ENCODE measurements at places on chromosomes 3 and 15.

DNA sequence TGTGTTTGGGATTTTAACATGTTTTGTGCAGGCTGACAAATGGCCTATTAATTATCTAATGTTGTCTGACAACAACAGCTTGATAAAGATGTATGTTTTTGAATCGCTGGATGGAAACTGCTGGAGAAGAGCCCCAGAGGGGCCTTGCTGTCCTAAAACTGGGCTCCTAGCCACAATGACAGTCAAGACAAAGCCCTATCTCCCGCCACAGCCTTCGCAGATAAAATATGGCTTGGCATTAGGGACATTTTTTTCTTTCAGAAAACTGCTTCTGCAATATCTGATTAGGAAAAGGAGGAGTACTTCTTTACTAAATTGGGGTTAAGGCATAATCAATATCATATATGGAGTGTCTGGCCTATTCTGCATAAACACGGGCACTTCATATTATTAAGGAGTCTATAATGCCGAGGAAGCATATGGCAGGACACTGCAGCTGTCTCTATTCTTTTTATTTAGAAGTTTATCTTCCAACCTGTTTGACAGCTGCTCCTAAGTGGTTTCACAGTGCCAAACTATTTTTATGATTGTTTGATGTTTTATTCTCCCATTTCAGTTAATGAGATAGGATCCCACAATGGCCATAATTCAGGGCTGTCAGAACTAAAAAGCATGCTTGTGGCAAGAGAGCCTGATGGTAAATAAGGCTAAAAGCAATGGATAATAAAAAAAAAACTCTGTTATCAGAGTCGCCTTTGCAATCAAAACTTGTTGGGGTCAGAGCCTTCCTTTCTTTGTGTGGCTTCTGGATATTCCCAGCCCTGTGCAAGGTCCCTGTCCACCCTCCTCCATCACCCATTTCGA lies 210.1 kb downstream of the MECOM start:
- DNase-seq = no peak

DNA sequence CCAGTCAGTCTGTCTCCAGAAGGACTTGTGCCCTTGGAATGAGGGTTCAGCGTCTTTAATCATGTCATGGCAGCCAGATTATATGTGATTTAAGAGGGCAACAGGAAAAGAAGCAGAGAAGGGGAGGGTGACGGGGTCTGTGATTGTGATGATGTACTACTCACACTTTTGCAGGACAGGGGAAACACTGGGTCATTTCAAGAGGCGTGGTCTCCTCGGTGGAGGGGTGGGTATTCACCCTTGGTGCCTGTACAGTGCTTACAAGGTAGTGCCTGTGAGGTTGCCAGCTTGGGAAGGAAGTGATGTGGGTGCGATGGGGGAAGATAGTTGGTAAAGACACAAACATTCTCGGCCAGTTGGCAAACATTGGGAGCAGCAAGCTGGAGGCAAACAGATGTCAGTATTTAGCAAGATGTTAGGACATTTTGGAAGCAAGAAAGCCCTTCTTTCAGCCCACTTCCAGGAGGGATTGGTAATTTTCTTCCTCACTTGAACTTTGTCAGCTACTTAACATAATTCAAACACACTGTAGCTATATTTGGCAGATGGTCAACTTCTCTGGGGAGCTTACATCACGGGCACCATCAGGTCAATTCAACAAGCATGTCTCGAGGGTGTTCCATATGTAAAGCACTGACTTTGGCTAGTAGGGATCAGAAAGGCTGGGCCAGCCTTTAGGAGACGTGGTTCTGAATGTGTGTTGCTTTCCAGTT lies 71.4 kb upstream of the ROPN1 start:
- no peak for DNase-seq

GRCh38 chr3:16929311-16929710 lies 44.6 kb downstream of the PLCL2 start:
- DNase-seq = no peak

GRCh38 chr15:31328969-31329639 lies 2.5 kb downstream of the KLF13 start:
- peak; percentile 58 for DNase-seq

- no peak for DNase-seq
These were observed 236.9 kb upstream of the TRIM42 start for GRCh38 chr3:140441006-140441405.

GRCh38 chr3:160225176-160226025 lies at the start of gene C3orf80:
C3orf80 (plus strand) TSS chr3:160225422; CDS start chr3:160225636, 214 bp downstream.
- peak; percentile 55 for DNase-seq

GRCh38 chr3:23764407-23764806 lies 41.3 kb upstream of the UBE2E1 start:
- DNase-seq = no peak

- DNase-seq = no peak
These were observed 512 bp downstream of the IQCF5 start for GRCh38 chr3:51874889-51875288.

- DNase-seq = no peak
These were observed 576 bp upstream of the MB21D2 start for GRCh38 chr3:192918275-192918588.

- peak; percentile 0 for DNase-seq
These were observed 4.5 kb upstream of the IP6K1 start for GRCh38 chr3:49790626-49791411.

GRCh38 chr3:190401963-190402362 lies 14.0 kb downstream of the CLDN16 start:
- no peak for DNase-seq

- DNase-seq = no peak
These were observed 9.4 kb upstream of the SUMF1 start for GRCh38 chr3:4476496-4476895.

DNA sequence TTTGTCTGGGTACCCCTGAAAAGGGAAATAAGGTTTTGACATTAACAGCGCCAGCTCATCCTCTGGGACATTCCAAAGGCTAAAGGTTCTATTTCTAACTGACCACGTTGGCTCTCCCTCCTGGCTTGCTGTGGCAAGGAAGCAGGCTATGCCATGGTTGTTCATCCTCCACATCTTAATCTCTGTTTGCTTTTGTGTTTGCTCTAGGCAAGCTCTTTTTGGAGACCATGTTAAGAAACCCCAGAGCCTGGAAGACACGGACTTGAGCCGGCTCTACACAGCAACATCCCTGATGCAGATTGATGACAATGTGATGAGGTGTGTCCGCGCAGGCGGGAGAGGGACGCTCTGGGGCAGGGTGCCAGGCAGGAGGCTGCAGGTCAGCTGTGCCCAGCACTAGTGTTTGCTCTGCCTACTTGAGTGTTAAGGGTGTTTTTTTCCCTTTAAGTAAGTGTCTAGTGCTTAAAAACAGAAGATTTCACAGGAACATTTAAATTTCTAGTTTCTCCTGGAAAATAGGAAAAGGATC lies 33.3 kb downstream of the RLBP1 start:
- no peak for DNase-seq

DNA sequence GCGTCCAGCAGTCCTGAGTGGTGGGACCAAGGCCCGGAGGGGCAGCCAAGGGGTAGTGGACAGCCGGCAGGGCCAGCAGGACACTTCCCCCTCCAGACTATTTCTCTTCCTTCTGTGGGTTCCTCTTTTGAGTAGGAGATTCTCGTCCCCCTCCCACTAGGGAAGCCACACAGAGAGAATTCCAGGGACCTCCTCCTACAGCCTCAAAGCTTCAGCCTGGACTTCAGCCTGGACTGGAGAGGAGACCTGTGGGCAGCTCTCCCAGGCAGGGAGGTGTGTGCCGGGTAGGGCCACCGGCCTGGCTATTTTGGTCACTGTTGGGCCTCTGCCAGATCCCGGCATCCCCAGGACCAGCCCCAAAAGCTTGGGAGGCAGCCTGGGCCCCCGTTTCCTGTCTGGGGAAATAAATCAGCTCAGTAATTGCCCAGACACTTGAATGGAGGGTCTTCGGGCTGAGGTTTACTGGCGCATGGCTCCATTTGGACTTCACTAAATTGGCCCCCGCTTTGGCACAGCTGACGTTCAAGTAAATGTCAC lies 1.3 kb downstream of the SLC6A6 start:
- DNase-seq = no peak

DNA sequence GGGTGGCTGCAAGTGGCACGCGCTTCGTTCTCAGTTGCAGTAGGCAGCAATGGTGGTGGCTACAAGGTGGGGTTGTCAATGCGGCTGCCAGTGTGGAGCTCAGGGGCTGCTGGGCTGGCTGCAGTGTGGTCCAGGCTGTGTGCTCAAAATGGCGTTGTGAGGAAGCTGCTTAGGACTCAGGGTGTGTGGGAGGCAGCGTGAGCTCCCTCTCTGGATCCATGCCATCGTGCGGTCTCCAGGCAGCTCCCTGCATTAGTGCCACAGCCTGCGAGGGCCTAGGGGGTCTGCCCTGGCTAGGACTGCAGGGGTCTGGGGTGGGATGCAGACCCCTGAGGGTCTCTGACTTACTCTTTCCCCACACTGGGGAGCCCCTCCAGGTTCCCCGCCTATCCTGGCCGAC lies 397.2 kb downstream of the OCA2 start:
- DNase-seq = no peak

DNA sequence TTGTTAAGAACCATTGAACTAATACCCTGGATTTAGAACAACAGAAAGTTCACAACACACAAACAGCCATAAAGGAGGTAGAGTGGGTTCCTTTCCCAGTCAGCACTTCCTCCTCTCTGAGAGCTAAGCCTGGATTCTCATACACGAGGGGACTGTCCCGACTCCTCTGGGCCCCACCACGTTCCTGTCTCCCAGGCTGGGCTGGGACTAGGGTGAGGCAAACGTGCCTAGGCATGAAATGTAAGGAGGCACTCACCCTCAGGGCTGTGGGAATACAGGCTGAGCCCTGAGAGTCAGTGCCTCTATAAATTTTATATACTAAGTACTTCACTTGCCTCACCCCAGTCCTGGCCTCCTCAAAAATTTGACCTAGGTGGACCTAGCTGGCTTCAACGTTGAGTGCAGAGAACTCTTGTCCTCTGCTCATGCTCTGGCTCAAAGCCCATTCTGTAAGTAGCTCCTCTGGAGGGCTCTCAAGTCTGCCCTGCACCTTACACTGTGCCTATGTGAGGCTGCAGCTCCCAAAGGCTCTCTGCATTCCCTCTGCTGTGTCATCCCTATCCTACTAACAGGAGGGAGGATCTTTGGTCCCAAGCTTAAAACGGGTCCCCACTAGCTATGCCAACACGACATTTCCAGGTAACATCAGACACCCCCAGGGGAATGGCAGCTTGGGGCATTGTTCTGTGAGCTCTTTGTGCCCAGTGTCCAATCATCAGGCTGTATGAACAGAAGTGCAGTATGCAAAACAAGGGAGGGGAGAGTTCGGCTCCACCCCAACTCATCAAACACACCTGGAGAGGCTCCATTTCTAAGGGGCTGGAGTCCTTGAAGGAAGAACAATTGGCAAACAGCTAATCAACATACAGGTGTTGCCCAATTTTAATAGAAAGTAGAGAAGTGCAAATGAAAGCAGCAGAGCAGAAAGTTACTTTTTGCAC lies 233.2 kb downstream of the RPLP1 start:
- DNase-seq = no peak

DNA sequence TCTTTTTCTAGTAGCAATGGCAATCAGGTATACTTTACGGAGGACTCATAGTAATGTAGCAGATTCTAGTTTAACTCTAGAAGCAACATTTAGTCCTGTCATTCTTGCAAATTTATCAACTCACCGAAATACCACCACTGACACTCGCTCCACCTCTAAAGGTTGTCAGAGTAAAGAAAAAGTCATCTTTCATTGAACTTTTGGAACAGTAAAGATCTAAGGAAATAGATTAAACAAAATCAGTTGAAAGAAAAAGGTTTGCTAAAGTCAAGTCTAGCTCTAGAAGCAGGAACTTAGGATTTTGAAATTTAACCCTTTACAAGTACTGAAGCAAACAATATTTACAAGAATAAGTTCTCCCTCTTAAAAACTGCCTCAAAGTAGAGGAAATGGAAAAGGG lies 8.7 kb downstream of the ATP8B4 start:
- DNase-seq = no peak

DNA sequence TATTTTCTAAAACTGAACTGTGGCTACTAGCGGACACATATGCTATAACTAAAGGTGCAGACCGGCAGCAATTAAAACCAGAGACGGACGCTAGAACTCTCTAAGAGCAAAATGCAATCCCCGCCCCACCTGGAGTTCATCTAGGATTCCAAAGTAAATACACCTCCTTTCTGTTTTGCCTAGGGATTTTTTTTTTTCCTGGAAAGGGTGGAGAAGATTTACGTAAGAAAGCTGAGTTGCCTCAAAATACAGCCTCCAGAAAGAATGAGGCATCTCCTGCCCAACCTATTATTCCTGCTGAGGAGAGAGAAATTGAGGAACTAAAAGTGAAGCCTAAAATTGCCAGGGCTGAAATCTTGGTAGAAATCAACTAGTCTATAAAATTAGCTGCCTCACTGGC lies 150.2 kb downstream of the TP63 start:
- no peak for DNase-seq

- DNase-seq = no peak
These were observed 3.4 kb downstream of the KIF23 start for GRCh38 chr15:69417581-69417980.

Measured in germinal center (tissue), 1 donor.